ENCODE measurements at places on chromosomes 2 and 18.

- peak; percentile 91 for DNase-seq
Observed at GRCh38 chr2:109239720-109240119, 110.7 kb downstream of the SH3RF3 start.

DNA sequence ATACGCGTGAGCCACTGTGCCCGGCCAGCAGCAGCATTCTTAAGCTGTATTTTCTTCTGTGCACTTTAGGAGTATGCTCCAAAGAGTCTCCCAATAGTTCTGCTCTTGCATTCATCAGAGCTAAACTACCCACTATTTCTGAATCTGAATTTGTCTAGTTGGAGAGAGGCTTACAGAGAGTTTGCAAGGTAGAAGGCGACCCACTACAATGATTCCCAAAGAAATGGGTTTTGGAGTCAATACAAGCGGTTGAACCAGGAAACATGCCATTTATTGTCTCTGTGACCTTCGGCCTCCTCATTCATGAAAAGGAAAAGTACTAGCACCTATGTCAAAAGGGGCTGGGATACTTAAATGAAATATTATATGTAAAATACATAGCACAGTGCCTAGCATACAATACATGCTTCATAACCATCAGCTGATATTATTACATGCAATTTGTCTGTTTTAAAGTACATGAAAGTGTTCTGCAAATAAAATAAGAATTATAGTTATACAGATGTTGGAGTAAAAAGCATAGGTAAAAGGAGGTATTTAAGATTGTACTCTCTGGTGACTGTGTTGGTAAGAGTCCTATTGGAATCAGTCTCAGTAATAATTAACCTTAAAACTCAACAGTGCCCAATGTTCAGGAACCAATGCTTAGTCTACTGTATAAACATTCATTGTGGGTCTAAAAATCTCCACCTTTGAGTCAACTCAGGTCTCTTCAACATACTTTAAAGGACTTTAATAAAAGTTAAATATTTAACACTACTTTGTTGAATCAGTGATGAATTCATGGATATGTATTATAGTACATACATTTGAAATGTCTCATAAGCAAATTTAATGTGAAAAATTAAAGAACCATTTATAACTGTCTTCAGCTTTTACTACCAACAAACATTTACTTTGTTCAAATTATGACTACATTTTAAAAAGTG lies 89.8 kb upstream of the GRB14 start:
- no peak for DNase-seq

DNA sequence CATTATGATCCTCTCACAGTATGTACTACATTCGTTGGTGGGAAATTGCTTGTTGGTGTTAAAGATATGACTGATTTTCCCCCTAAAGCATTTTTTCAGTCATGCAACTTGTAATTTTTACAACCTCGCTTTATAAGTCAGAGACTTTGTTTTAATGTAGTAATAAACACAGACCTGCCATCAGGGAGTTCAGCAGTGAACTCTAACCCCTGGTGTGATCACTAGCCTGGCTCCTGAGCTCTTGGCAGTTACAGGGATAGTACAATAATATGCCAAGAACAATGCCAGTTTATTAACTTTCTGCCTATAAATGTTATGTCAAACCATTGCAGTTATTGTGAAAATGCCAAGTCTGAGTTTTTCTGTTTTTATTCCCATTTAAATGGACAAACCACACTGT lies 93.8 kb downstream of the EDAR start:
- DNase-seq, result no peak

DNA sequence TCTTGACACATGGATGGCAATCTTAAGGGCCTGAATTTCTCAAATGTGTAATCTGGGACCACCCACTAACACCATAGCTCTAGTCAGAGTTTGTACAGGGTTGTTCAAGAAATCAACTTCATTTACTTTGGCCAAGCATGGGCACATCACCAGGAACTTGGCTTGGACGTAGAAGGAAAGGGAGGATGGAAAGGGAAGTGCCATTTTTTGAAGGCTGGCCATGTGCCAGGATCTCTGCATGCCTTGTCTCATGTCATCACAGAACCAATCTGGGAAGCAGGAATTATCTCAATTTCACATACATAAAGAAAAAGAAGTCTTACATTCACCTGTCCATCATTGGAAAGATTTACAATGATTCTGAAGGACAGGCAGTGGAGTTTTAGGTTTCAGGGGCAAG lies 128.1 kb downstream of the ANTXR1 start:
- no peak for DNase-seq

- DNase-seq, result no peak
Observed at GRCh38 chr2:138626148-138626547, 124.6 kb downstream of the SPOPL start.

DNA sequence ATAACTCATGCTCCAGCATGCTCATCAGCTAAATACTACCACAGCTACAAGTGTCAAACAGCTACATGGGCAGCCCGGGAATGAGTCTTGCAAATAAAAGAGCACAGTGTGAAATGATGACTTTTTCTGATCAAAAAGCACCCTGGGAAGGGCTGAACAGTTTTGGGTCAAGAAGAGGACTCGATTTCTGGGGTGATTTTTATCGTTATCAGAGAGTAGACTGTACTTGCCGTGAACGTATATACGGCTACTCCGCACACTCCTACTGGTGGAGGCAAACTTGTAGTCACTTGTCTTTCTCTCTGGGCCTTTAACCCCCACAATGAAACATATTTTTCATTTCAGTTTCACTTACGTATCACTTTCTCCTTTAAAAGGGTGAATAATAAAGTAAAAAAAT lies 54.4 kb downstream of the NCKAP5 start:
- no peak for DNase-seq

GRCh38 chr2:72013726-72014125 lies 133.9 kb downstream of the CYP26B1 start:
- DNase-seq, result no peak

DNA sequence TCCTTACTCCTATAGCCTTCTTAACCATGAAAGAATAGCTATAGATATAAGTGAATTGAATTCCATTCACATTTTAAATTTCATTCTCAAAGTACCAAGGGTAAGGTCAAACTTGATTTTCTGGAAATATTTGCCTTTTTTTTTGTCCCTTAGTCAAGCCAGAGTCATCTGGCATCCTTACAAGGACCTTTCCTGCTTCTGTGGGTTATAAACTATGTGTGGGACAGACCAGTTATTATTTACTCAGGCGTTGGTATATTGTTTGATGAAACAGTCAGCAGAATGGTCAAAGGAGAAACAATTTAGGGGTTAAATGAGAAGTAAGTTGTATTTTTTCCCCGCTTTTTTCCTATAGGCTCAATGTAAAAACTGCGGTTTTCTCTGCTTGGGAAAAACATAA lies 1103.2 kb upstream of the ZEB2 start:
- DNase-seq, result no peak

DNA sequence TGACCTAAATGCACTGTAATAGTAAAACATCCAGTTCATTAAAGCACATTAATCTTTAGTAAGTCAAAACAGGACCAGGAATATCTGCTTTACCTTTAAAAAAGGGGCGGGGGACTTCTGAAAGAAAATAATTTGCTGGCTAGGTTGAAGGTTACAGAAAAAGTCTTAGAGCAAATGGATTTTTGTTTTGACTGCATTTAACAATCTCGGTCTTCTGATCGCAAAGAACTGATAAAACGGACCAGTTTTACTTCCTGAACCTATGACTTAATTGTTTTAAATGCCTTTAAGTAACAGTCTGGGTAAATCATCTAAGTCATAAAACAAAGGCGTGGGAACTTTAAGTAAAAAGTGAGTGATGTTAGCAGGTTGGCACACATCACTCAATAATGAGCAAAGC lies 783 bp downstream of the BUB1 start:
- no peak for DNase-seq

DNA sequence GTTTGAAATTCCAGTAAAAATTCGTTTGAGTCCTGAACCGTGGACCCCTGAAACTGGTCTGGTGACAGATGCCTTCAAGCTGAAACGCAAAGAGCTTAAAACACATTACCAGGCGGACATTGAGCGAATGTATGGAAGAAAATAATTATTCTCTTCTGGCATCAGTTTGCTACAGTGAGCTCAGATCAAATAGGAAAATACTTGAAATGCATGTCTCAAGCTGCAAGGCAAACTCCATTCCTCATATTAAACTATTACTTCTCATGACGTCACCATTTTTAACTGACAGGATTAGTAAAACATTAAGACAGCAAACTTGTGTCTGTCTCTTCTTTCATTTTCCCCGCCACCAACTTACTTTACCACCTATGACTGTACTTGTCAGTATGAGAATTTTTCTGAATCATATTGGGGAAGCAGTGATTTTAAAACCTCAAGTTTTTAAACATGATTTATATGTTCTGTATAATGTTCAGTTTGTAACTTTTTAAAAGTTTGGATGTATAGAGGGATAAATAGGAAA lies 80.7 kb downstream of the ACSL3 start:
- no peak for DNase-seq

- DNase-seq, result no peak
Observed at GRCh38 chr2:42372474-42373200, 11.6 kb upstream of the COX7A2L start.

DNA sequence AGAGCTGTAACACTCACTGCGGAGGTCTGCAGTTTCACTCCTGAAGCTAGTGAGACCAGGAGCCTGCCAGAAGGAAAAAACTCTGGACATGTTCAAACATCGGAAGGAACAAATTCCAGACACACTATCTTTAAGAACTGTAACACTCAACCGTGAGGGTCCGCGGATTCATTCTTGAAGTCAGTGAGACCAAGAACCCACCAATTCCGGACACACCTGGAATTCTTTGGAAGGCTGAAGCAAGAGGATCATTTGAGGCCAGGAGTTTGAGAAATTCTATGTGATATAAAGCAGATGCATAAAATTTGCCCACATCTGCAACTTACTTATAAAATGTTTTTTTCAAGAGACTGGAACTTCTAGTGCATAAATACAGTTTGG lies 43.5 kb upstream of the ITSN2 start:
- no peak for DNase-seq

GRCh38 chr18:45291621-45292615 lies 323.4 kb upstream of the SLC14A2 start:
- no peak for DNase-seq

DNA sequence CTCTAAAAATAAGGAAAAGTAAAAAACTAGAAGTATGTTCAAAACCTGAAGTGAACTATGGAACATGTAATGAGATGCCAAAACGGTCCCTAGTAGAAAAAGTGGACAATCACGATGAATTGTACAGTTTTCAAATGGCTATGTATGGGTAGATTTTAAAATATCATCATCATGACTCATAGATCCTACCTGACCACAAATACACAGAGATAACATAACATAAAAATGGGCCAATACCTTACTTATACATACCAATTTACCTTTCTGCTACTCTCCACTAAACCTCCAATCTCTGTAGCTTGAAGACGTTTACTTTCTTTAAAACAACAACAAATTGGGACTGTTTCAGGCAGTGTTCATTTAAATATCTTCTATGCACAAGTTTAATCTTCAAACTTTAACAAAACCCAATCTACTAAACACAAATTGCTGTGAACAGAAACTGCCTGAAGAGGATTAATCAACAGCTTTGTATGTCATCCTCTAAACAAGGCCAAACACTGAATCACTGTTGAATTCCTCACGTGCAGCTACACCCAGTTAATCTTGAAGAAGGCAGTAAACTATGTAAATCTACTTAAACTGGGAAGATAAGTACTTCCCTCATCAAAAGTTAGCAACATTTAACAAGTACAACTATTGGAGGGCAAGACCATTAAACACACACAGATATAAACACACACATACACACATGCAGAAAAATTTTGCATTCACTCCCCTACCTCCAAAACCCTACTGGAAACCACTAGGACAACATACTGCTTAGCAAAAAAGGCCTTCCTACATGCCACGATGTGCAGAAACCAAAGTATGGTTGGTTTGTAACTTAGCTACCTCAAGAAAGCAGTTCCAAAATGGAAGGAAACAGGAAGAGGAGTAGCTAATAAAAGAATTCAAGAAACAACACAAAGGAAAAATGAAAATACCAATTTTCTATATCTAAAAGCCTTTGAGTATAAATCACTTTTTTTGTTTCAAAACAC lies 90.3 kb downstream of the RBMS1 start:
- DNase-seq, result no peak

DNA sequence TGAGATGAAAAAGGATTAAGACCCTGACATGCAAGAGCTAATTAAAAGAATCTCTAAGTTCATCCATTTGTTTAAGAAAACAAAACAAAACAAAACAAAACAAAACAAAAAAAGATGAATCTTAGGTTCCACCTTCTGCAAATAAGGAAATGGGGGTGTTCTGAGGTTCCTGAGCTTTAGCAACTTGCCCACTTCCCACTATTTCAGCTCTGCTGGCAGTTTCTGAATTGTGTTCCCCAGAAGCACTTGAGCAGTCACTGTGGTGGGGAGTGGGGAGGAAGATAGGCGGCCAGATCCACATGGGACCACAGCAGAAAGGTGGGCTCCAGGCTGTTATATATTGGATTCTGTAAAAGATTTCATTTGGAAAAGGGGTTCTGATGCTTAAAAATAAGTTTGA lies 20.3 kb downstream of the INO80C start:
- DNase-seq, result no peak

- no peak for DNase-seq
Observed at GRCh38 chr2:238495422-238495821, 68.7 kb downstream of the ASB1 start.

GRCh38 chr18:73945130-73945792 lies 202.4 kb downstream of the FBXO15 start:
- no peak for DNase-seq

DNA sequence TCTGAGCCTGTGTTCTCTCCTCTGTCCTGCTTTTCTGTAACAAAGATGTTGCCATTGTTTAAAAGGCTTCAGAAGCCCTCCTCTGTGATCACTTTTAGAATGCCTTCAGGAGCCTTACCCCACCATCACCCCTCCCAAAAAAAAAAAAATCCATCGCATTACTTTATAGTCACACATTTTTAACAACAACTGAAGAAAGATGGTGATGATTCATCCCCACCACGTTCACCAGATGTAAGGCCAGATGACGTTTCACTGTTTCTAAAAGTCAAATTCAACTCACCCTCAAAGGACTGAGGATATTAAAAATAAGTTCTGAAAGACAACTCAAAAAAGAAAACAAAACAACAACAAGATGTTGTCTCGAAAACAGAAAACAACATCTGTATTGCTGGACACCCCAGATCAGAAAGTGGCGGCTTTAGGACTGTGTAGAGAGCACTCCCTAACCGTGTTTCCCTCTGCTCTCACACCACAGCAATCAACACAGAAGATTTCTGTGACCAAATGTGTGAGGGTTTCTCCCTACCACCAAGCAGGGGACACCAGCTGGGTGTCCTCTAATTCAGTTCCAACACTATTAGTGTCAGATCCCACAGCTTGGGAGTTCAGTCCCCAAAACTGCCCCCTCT lies 61.9 kb upstream of the CREB1 start:
- DNase-seq, result no peak

DNA sequence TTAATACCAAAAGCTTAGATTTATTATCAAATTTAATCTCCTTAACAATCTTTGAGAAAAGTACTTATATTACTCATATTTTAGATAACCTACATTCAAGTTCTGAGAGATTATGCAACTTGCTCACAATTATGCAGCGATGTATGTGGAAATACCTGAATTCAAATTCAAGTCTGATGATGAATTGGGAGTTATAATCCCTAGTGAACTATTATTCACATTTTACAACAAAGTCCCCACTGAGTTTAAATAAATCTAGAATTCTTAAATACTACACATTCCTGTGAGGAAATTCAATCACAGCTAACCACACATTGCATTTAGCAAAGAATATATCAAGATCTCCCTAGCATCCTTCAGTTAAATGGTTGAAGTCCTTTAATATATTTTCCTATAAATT lies 278.4 kb downstream of the NOL4 start:
- DNase-seq, result no peak

- DNase-seq, result peak; percentile 83
Observed at GRCh38 chr2:109736177-109736827, 57.8 kb upstream of the RGPD5 start.
